ENCODE measurements at places on chromosomes 7 and 10.

DNA sequence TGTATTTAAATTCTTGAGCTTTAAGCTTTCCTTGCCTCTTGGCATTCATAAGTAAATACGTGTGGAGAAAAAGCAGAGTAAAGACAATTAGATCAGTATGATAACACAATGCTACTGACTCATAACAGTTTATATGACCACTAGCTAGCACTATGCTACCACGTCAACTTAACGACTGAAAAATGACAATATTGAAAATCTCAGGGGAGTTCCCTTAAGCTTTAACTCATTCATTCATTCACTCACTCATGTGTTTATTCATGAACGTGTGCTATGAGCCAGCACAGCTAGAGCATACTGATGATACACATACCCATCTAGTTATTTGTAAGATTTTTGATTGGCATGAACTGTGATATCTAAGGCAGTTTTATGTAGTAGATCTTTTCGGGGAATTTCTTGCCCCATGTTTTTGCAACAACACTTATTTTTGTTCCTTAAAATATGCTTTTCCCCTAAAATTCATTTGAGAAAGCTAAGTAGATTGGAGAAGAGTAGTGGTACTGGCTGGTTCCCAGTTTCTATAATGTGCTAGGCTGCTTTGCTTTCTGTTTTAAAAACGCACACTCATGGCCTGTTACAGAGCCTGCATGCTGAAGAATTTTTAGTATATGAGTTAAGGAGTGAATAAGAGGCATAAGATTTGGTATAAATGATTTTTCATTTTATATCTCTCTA is 57.4 kb upstream of the ACBD5 start:
- no peak for DNase-seq

DNA sequence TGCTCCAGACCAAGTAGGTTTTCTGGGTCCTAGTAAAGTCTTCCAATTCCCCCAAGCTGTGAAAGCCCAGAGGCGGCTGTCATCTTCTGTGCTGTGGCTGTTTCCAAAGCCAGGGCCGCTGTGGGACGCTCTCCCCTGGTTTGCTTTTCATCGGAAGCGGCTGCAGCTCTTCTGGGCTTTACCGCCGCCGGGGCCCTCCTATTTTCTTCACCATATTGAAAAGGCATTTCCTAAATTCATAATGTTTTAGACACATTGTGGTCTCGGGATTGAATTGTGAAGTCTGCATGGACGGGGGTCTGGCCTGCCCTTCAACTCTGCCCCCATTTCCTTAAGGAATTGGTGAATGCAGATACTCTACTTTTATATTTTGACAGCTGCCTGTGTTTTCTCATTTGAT is 551.4 kb upstream of the MGMT start:
- no peak for DNase-seq

GRCh38 chr10:30309403-30309802 is 39.7 kb downstream of the MTPAP start:
- DNase-seq: no peak

DNA sequence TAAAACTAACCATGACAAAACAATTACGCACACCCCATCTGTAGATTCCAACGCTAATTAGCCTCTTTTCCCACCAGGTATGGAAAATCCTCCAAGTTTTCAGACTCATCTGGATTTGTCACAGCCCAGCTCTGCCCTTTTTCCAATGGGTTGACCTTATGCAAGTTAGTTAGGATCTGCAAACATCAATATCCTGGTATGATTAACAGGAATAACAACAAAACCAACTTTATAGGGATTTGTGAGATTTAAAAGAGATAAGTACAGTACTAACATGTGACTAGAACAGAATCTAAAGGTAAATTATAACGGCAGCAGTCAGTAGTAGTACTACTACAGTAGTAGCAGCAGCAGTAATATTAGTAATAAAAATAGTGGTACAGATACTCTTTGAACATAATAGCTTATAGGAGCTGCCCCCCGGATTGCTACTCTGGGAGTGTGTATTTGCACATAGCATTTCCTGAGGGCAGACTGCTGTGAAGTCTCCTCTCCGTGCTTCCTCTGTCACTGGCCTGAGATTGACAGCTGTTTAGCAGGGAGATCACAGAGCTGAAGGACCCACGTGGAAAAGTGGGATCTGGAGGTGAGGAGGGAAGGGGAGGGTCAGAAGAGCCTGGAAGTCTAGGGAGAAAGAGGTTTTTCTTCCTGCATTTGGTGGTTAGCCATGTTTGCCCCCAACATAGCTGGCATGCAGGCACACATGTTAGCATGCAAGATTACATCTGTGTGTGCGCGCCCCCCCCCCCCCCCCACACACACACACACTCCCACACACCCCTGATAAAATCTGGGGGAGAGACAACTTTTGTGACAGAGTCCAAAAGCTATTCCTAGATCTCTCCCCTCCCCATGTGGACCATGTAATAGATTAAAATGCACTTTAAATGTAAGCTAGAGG is 73.3 kb upstream of the FAM171A1 start:
- DNase-seq: no peak

DNA sequence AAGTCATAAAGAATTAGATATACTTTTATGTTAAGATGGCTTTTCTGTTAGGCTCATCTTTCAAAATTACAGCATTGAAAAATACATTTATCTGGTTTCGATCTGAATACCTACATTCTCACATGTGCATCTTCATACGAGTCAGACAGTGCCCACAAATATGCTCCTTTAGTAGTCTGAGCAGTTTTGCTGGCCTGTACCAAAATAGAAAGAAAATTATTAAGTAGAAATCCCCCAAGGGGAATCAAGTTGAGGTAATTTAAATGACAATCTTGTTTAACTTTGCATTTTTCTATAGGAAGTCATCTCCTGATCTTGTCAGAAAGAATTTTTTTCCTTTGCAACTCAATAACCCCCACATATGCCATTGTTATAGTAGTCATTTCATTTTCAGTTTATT is 287.4 kb upstream of the SEMA3D start:
- DNase-seq: no peak

DNA sequence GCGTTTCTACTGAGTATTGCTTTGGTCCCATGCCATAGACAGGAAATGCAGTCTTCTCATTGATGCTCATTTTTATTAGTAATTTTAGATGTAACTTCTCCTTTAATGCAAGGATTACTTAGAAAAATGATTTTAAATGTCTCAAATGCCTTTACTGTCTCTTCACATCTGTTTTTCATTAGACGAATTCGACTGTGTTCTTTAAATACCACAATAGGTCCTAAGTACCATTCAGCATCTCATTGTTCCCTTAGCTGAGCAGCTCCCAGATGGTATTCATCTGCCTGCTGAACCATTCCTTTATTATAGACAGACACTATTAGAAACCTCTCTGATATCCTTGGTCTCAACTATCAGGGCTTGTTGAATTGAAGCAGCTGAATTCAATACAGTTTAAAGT is 113.6 kb downstream of the LSMEM1 start:
- no peak for DNase-seq

DNA sequence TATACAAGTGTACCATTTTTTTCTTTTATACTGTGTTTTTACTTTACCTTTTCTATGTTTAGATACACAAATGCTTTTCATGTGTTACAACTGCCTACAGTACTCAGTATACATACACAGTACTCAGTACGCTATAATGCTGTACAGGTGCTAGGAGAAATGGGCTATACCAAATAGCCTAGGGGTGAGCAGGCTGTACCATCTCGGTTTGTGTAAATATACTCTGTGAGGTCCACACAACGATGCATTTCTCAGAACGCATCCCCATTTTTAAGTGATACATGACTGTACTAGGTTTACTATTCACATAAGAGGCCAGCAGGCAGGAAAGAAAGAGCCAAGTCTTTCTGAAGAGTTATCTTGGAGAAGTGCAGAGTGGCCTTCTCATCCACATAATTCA is 426.4 kb upstream of the MTPN start:
- peak; percentile 15 for DNase-seq

- DNase-seq: peak; percentile 76
These were observed at the start of gene CTBP2 for GRCh38 chr10:125159932-125160855. CTBP2 (minus strand) TSS chr10:125160563.

DNA sequence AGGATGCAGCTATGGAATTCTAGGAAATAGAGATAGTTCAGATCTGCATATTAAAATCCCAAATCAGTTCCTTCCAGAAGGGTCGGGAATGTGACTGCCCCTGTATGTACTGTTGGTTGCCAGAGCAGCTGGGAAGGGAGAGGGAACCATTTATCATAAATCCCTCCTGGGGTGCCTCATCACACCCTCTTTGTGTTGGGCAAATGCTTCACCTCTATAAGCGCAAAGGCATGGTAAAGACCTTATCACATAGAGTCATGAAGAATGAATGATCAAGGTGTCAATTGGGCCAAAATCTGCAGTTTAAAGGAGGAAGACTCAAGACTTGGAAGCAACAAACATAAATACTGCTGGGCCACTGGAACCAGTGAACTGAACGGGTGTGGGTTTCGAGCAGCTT is 65.0 kb downstream of the FRMD4A start:
- no peak for DNase-seq

GRCh38 chr10:91190876-91191583 is 29.4 kb upstream of the PCGF5 start:
- no peak for DNase-seq

- DNase-seq: no peak
These were observed 55.6 kb downstream of the SLC16A9 start for GRCh38 chr10:59654007-59654406.

GRCh38 chr7:4800487-4800886 is 25.1 kb downstream of the AP5Z1 start:
- no peak for DNase-seq

- DNase-seq: no peak
These were observed 114.8 kb downstream of the TEX36 start for GRCh38 chr10:125568156-125568555.

- no peak for DNase-seq
These were observed 9.1 kb downstream of the WDR86 start for GRCh38 chr7:151400626-151401315.

DNA sequence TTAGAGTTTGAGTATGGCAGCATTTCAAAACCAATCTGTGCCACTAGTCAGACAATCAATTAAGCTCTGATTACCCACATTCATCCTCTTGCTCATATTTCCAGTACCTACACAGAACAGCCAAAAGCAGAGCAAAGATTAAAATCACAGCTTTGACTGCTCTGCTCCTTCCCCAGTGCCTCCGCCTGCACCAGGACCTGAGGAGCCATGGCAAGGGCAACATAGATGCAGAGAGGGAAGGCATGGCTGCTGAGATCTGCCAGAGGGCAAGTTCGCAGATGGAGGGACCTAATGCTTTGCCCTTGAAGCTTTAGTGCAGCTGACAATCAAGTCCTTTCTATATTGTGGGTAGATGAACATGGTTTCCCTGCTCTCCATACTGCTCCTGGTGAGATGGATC is 148.1 kb downstream of the HTR7 start:
- no peak for DNase-seq

DNA sequence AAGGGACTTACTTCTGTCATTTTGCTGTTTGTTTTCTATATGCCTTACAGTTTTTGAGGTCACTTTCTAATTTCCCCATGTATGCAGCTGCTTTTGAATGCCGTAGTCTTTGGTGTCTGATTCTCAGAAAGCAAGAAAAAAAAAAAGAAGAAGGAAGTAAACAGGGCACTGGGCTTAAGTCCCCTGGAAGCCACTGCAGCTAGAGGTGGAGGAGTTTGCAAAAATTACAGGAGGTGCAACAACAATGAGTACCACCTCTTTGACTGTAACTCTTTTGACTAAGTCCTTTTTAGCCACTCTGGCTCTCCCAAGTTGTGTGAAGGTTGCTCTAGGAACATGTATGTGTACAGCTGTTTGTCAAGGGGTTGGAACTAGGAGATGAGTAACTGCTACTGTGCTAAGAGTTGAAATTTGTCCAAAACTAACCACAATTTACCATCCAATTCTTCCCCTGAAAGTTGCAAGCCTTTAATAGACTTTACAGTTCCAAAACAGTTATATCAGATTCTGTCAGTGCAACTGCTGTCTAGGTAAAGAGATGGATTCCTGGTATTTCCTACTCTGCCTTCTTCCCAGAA is 588.0 kb upstream of the LRRN3 start:
- no peak for DNase-seq

- DNase-seq: no peak
These were observed 37.4 kb downstream of the FOXL3 start for GRCh38 chr7:327233-327931.

- DNase-seq: peak; percentile 33
These were observed 17.1 kb downstream of the ZNF485 start for GRCh38 chr10:43623351-43623750.

- no peak for DNase-seq
These were observed 24.6 kb downstream of the NAMPT start for GRCh38 chr7:106260136-106260561.

DNA sequence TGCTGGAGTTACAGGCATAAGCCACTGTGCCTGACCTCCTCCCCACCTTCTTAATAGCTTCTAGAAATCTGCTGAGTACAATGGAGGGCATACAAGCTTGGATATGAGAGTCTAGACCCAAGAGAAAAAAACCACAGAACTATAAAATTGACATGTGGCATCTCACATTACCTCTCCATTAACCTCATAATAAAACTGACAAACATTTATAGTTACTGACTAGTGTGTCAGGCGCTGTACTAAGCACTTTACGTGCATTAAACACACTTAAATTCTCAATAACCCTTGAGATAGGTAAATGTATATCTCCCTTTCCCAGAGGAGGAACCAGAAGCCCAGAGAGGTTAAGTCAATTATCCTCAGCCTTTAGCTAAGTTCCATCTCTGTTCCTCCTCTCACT is 300.5 kb upstream of the MYO3A start:
- no peak for DNase-seq

GRCh38 chr10:30820261-30820991 is 190.9 kb upstream of the LYZL2 start:
- DNase-seq: no peak

- DNase-seq: no peak
These were observed 329.2 kb downstream of the AUTS2 start for GRCh38 chr7:69927461-69927860.
